Transverse colon (tissue), 4 donors: ENCODE measurements at places on chromosomes 2 and 18. TPM values are rescaled to one million over a fixed set of nuclear protein-coding genes. Genes with fewer than 3 reads are reported as not detected.
A peak's percentile ranks its signal among the peaks of the same experiment; 100 is the strongest.

The YES1 gene
- 128 TPM for total RNA-seq

DNA sequence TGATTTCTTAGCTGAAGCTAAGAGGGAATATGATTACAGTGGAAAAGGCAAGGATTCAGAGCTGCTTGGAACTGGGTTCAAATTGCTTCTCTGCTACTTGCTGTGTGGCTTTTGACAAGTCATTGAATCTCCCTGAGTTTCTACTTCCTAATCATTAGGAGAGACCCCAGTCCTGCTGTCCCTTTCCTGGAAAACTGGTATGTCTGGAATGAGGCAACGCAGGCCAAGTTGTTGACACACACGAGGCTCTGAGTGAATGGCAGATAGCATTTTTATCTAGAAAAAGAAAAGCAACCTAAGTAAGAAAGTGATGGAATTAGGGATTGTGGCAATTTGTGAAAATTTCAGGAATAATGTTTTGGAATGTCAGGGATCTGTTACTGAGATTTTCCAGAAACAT is 123.6 kb downstream of the LPIN1 start:
- no peaks in the 10 kb centered on the region for H3K36me3 ChIP-seq
- no peak overlapping the region for H3K27ac ChIP-seq
- DNase-seq: no peak

DNA sequence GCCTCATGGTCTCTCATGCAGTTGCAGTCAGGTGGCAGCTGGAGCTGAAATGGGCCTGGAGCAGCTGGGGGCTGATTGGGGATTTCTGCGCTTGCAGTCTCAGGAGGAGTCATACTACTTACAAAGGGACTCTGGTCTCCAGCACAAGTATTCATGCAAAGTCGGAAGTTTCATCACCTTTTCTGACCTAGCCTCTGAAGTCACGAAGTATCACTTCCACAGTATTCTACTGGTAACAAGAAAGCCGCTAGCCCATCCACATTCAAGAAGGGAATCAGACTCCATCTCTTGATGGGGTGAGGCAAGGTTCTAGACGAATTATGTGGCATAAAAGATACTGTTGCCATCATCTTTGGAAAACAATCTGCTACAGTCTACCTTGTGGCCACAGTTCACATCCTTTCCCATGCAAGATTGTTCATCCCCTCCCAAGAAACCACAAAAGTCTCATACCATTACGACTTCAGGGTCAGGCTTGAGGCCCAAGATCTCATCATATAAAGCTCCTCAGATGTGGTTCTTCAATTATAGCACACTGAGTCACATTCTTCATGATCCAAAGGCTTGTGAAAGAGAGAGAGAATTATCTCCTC is 95.3 kb downstream of the SMC6 start:
- H3K4me3 ChIP-seq: no peak overlapping the region
- no peak for DNase-seq
- H3K36me3 ChIP-seq: no peaks in the 10 kb centered on the region
- no peaks in the 10 kb centered on the region for H3K4me1 ChIP-seq

- DNase-seq: no peak
- H3K27ac ChIP-seq: no peak overlapping the region
Observed at GRCh38 chr2:7405861-7406715, 488.9 kb downstream of the RNF144A start.

DNA sequence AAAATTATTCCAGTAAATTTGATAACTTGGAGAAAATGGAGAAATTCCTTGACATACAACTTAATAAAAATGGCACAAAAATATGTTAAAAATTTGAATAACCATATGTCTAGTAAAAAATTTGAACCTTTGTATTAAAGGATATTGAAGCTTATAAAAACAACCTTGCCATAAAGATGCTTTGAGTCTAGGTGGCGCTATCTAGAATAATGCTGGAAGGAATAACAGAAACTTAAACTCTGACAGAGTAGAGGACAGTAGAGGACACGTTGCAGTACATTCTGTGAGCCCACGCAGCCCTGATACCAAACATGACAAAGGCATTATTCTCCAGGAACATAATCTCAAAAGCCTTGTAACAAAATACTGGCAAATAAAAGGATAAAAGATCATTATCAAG is 44.7 kb upstream of the ALKAL2 start:
- no peak for DNase-seq
- no peaks in the 10 kb centered on the region for H3K36me3 ChIP-seq
- no peak overlapping the region for H3K27ac ChIP-seq
- no peak overlapping the region for H3K4me3 ChIP-seq
- peaks cover 4% of the 10 kb centered on the region for H3K27me3 ChIP-seq
- H3K4me1 ChIP-seq: no peaks in the 10 kb centered on the region

DNA sequence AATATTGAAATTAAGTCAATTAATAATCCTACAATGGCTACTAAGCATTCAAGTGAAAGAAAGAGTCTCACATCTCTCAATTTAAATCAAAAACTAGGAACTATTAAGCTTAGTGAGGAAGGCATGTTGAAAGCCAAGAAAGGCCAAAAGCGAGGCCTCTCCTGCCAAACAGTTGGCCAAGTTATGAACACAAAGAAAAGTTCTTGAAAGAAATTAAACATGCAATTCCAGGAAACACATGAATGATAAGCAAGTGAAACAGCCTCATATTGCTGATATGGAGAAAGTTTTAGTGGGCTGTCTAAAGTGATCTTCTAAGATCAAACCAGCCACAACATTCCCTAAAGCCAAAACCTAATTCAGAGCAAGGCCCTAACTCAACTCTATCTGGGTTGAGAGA is 11.8 kb downstream of the RDH14 start:
- H3K36me3 ChIP-seq: no peaks in the 10 kb centered on the region
- H3K27me3 ChIP-seq: no peaks in the 10 kb centered on the region
- H3K4me3 ChIP-seq: no peak overlapping the region
- DNase-seq: no peak

The KATNAL2 gene
- 5.2 TPM for total RNA-seq

The PLGLB1 gene
- total RNA-seq: not detected

The APCDD1 gene
- total RNA-seq: 6.7 TPM

The FZD7 gene
- total RNA-seq: 14.5 TPM

The CYTIP gene
- 4.9 TPM for total RNA-seq

GRCh38 chr2:235859651-235860050 is 308.5 kb downstream of the GBX2 start:
- no peak for DNase-seq
- no peaks in the 10 kb centered on the region for H3K4me1 ChIP-seq
- H3K36me3 ChIP-seq: no peaks in the 10 kb centered on the region
- no peak overlapping the region for H3K27ac ChIP-seq
- H3K4me3 ChIP-seq: no peak overlapping the region

DNA sequence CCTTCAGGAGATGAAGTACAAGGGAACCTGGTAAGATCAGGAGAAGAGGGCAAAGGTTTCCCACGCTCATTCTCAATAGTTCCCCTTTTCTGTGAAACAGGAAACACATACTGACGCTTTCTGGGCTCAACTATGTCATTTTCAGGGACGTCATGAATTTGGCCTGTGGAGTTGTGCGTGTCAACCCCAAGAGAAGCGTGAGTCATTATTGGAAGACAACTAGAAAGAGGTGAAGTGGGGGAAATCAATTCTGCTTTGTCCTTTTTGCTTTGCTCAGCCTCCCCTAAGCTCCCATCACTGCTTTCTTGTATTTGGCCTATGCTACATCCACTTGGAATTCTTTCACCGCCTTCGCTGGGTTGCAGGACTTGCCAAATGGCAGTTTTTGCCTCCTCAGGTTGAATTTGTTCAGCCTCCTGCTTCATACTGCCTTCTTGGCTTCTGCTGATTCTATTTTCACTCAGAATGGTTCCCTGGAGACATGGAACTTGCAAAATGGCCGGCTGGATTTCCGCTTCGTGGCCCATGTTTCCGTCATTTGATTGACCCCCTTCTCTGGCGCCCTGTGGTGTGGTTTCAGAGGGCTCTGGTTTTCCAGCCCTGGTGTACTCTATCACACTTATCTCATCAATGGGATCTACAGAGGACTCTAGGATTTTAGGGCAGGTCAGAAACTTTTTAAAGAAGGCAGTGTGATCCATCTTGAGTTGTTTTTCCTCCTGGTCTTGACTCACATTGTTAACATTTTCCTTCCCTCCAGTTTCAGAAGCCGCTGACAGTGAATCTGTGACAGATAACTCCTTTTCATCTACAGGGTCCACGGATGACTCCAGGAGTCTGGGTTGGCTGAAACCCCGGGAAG is 93.3 kb downstream of the ALPK2 start:
- no peak for DNase-seq
- H3K4me1 ChIP-seq: no peaks in the 10 kb centered on the region
- H3K4me3 ChIP-seq: no peak overlapping the region
- no peak overlapping the region for H3K27ac ChIP-seq
- H3K27me3 ChIP-seq: no peaks in the 10 kb centered on the region
- H3K36me3 ChIP-seq: no peaks in the 10 kb centered on the region

DNA sequence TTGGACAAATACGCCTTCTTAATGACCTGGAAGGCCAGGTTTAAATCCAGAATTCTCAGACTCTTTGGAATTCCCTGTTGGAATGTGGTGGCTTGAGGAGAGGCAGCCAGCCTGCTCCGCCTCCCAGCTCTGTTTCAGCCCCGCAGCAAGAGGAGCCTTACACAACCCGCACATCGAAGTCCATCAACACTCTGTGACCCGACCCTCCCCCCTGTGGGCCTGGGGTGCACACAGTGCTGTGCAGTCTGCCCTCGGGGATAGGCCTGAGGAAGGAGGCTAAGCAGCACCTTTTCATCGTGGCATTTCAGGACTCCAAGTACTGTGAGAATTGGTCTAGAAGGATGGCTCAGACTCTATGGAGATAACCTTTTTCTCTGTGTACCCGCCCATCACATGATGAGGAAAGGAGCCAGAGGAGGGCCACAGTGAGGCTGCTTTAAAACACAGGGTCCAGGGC is 73.7 kb downstream of the GREB1L start:
- DNase-seq: no peak
- H3K36me3 ChIP-seq: no peaks in the 10 kb centered on the region
- no peaks in the 10 kb centered on the region for H3K4me1 ChIP-seq
- no peaks in the 10 kb centered on the region for H3K27me3 ChIP-seq
- H3K4me3 ChIP-seq: no peak overlapping the region

DNA sequence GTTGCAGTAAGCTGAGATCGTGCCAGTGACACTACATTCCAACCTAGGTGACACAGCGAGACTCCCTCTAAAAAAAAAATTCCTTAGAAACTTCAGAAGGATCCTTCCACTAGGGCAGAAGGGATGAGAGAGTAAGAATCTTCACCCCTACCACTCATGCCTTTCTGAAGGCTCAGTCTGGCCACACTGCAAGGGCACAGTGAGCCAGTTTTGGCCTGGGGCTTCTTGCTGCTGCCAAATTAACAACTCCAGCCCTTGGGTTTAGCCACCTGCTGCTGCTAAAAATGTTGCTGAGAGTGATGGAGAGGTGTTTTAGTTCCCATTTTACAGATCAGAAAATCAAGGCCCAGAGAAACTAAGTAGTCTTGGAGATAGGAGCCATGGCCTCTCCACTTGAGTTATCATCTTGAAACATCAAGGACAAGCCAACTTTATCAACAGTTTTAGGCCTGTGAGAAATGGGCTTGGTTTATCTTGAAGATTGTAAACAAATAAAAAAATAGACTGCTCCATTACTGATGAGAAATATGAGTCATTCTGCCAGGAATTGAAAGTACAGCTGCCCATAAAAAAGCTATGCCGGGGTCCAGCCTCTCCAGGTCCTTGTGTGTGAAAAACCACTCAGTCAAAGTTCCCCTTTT is 31.9 kb upstream of the CASP8 start:
- no peak overlapping the region for H3K4me3 ChIP-seq
- H3K36me3 ChIP-seq: no peaks in the 10 kb centered on the region
- DNase-seq: no peak
- peaks cover 30% of the 10 kb centered on the region for H3K4me1 ChIP-seq
- peak overlapping the region; percentile 52 for H3K27ac ChIP-seq
- no peaks in the 10 kb centered on the region for H3K27me3 ChIP-seq

The AGXT gene
- total RNA-seq: 0.82 TPM

The PRSS56 gene
- not detected for total RNA-seq

DNA sequence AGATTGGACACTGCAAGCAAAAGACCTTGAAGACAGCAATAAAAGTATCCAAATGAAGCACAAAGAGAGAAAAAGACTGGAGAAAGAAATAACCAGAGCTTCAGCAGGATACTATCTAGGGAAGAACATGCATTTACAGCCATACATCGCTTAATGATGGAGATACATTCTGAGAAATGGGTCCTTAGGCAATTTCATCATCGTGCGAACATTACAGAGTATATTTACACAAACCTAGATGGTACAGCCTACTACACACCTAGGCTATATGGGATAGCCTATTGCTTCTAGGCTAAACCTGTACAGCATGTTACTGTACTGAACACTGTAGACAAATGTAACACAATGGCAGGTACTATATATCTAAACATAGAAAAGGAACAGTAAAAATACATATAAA is 11.9 kb downstream of the OLA1 start:
- no peak overlapping the region for H3K4me3 ChIP-seq
- no peak overlapping the region for H3K27ac ChIP-seq
- no peaks in the 10 kb centered on the region for H3K36me3 ChIP-seq
- peaks cover 20% of the 10 kb centered on the region for H3K4me1 ChIP-seq
- H3K27me3 ChIP-seq: no peaks in the 10 kb centered on the region
